Fibroblast of the aortic adventitia (primary cell): ENCODE measurements at places on chromosomes 1 and 21. TPM values are rescaled to one million over a fixed set of nuclear protein-coding genes. Genes with fewer than 3 reads are reported as not detected.
A peak's percentile ranks its signal among the peaks of the same experiment; 100 is the strongest.

The POMGNT1 gene
- 5.6 and 43.2 TPM in 2 replicates for total RNA-seq

The LHX4 gene
- total RNA-seq: under 0.01 and 0.16 TPM in 2 replicates

The TNFRSF9 gene
- total RNA-seq: under 0.01 and 0.90 TPM in 2 replicates

The DPYD gene
- total RNA-seq: 81.9 and 183 TPM in 2 replicates

The ICOSLG gene
- 0.09 TPM in 1 of 2 replicates, not detected in the other for total RNA-seq

The KANK4 gene
- total RNA-seq: 0.09 and 0.16 TPM in 2 replicates

The DCDC2B gene
- total RNA-seq: not detected in 2 replicates

The OPRD1 gene
- total RNA-seq: not detected in 2 replicates

The MPZL1 gene
- 66.6 and 112 TPM in 2 replicates for total RNA-seq

DNA sequence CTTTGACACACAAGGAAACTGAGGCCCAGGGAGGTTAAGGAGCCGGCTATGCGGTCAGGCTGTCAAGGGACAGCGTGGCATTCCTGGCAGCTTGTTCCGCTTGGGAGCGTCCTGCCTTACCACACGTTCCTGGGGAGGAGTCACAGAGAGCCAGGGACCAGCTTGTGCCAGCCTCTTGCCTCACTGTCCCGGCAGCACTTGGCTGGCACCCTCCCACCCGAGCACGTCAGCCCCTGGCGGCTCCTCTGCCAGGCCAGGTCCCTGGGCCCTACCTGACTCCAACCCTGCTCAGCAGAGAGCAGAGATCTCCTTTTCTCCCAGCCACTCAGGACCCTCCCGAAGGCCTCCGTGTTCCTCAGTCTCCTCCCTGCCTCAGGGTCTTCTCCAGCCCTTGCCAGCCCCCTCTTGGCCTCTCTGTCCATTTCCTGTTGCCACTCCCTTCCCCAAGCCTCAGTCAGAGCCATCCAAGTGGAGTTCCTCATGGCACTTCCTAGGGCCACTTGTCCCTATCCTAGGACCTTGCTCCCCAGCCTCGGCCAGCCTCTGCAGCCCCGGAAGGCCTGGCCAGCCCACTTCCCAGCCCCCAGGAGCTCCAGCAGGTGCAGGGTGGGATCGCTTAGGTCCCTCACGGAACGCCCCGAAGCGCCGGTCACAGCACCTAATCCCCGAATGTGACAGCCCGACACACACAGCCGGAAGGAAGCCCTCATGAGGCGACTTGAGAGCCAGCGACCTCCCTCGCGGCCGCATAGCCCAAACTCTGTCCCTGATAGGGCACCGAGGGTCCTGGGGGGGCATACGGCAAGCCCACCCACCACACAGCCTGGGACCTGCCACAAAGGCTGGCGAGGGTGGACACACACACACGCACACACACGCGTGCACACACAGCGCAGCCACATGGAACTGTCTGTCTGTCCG is 130.3 kb downstream of the CASZ1 start:
- DNase-seq: no peak

GRCh38 chr1:44673675-44674112 is 587 bp downstream of the TMEM53 start:
- no peak for DNase-seq

DNA sequence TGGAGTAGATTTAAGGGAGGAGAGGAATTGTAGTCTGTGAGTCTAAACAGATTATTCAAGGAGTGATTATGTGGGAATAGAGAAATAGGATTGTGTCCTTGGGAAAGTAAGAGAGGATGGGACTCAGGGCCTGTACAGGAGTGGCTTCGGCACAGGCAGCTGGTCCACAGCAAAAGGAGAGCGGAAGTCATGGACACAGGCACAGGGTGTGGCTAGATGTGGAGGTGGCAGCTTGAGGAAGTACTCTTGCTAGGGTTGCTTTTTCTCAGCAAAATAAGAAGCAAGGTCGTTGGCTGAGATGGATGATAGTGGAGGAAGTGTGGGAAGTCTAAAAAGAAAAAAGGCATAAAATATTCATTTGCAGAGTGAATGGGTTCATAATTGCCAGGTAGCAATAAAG is 18.5 kb upstream of the ZNF648 start:
- DNase-seq: no peak

GRCh38 chr1:167054531-167054930 is 35.6 kb downstream of the GPA33 start:
- DNase-seq: no peak

DNA sequence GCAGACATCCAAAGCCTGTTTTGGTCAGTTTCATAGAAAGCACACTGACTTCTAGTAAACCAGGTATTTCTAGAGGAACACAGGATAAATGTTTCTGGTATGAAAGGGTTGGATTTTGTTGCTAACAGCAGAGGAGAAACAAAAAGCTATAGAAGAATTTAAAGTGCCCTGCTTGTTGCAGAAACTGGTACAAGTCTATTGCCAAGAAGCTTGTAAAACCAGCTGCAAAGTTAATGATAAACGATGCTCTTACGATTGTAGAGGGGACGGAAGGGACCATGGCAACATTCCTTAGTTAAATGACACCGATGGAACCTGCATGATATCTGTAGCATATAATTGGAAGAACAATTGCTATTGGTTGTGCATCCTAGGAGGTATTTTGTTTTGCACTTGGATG is 40.1 kb downstream of the SLC35F3 start:
- DNase-seq: no peak

GRCh38 chr1:91582431-91582921 is 81.8 kb downstream of the CDC7 start:
- peak; percentile 96 for DNase-seq

DNA sequence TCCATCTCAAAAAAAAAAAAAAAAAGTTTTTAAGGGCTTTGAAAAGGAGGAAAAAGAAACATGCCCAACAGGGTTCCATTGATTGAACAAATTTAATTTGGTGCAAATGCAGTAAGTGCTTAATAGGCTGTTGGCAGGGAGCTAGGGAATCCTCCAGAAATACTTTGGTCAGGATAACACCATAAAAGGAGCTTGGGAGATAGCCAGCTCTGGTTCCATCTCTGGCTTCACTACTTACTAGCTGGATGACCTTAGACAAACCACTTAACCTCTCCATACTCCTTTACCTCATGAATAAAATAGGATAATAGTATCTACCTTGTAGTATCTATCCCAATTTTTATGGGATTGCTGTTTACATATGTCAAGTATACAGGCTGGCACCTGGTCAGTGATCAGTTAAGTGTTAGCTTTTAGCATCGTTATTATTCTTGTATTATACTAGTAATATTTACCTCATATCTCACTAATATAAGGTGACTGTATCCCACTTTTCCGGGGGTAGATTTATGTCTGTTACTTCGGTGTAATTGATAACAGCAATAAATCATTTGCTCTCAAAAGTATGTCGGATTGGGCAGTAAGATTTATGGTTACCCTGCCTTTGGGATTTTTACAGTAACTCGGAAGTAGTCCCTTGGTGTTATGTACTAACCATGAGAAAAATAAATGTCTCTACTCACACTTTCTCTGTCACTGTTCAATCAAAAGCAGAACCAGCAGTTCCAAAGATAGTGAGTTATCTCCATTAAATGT is 36.4 kb downstream of the BTG3 start:
- no peak for DNase-seq

GRCh38 chr1:115329965-115330364 is 8.1 kb downstream of the NGF start:
- peak; percentile 78 for DNase-seq

DNA sequence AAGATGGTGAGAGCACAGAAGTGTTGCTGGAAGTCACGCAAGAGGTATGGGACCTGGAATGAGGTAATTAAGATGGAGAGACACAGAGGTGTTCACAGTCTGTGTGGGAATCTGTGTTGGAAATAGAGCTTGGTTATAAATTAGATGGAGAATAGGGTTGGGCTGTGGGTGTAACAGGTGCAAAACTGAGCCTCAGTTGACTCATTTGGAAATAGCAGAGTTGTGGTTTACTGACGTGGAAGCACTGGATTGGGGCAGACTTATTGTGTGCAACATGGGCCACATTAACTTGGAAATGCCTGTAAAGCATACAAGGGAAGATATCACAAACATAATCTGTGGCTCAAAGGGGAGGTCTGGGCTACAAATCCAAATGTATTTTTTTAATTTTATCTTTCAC is 13.0 kb downstream of the CAMSAP2 start:
- no peak for DNase-seq

DNA sequence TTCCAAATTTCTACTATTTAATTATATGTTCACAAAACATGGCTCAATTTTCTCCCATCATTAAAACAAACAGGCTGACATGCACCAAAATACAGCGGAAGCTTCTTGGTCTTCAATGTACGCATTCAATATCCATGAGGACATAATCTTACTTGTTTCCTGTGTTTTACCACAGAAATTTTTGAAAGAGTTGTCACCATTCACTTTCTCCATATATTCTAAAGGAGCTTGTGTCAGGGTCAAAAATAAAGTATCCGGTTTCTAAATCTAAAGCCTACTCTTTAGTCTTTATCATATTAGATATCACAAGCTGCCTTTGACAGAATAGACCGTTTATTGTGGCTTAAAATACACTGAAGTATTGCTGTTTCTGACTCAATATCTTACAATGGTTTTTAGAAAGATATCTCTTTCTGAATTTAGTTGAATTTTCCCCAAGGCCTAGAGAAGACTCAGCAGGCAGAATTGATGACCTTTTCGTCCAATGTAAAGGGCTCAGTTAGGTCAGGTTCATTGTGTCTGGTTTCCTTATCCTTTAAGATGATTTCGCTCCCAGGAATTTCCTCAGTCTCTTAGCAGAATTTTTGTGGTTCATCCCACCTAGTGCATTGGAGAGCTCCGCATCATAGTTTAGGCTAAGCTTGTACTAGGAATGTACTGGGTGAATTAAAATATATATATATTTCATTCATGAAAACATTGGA is 717.2 kb downstream of the NCAM2 start:
- peak; percentile 83 for DNase-seq

DNA sequence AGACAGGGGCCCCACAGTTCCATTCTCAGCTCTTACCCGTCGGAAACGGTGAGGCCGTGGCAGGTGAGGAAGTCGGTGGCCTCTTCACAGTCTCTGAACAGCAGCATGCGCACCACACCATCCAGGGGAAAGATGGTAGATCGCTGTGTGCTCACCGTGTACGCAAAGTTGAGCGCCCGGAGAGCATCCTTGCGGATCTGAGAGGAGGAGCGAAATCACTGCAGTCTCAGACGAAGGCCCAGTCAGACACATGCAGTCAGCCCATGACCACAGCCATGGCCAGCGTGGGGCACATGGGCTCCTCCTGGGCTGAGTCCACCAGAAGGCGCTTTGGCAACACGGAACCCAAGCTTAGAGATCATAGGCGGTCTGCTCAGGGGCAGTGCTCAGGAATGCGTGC is 18.5 kb downstream of the MCM3AP start:
- DNase-seq: no peak

- DNase-seq: no peak
Measured at GRCh38 chr1:10299151-10299550, 88.8 kb downstream of the KIF1B start.
